ENCODE measurements at places on chromosomes 7 and 10. TPM values are rescaled to one million over a fixed set of nuclear protein-coding genes. Genes with fewer than 3 reads are reported as not detected.

GRCh38 chr10:30833628-30833970, 198.1 kb downstream of the ZNF438 start:
- no peak for DNase-seq

GRCh38 chr7:143410521-143411004, 1.9 kb upstream of the EPHA1 start:
- no peak for DNase-seq

GRCh38 chr7:90897961-90898469, 301.9 kb downstream of the CDK14 start:
- no peak for DNase-seq

FAM185A gene
- 4.6 TPM for total RNA-seq

GRIFIN gene
- total RNA-seq = not detected

DNA sequence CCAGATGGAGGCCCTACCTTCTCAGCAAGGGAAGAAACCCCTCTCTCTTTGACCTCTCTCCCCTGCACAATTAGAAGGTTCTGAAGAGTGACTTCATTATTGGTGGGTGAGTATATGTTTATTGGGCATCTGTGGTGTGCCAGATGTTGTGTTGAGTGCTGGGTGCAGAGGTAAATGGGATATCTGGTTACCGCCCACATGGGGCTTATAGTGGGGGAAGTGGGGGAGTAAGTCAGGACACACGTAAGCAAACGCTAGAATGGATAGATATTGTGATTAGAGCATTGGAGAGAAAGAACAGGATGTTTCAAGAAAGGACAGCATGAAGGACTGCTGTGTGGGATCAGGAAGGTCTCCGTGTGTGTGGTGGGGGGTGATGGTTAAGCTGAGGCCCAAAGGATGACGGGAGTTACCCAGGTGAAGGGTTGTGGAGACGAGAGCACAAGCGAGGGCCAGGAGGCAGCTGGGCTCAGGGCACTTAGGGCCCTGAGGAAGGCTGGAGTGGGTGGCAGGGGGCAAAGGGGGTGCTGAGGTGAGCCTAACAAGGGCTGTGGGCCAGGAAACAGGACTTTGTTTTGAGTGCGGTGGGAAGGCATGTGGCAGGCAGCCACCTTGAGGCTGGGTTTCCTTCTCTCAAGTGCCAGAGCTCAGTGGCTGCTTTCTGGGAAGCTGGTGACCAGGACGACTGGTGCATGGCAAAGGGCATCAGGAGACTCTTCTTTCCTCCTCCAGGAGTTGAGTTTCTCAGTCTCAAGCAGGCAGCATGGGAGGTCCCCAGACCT, 299.9 kb downstream of the RPS24 start:
- no peak for DNase-seq

SCIN gene
- 0.12 TPM for total RNA-seq

- DNase-seq = no peak
Measured at GRCh38 chr10:129219364-129219763, 247.7 kb upstream of the MGMT start.

DNA sequence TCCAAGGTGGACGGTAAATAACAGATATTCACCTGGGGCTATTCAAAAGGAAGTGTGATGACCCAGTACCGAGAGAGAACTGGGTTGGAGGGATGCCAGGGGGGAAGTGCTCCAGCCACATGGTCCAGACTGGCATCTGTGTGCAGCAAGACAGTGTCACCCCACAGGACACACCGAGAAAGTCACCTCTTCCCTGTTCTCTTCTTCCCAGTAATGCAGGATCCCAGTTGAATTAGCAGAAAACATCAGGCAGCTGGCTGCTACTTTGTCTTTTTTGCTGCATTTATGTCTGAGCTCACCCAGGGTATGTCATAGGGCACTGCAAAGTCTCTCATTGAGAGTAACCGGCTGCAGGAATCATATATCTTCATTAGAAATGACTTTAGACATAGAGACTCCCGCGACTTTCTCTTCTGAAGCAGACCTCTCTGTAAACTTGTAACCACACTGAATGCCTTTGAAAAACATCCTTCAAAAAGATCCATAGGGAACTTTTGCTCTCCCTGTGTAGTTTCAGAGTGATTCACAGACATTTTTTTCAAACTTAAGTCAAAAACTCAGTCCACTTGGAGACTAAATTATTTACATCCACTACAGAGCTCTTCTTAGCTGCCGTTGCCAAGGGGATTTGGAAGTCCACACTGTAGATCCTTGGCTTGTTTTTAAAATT, 609.0 kb upstream of the DPP6 start:
- no peak for DNase-seq

- DNase-seq = peak; percentile 43
Measured at GRCh38 chr10:70440296-70441160, 953 bp downstream of the NODAL start.

FAM25A gene
- total RNA-seq = not detected
